T-cell (primary cell): ENCODE measurements at places on chromosomes 5 and 9. TPM values are rescaled to one million over a fixed set of nuclear protein-coding genes. Genes with fewer than 3 reads are reported as not detected.

- no peak overlapping the region for H3K27ac ChIP-seq
- H3K4me1 ChIP-seq: no peaks in the 10 kb centered on the region
- H3K36me3 ChIP-seq: peaks cover 56% of the 10 kb centered on the region
- DNase-seq: no peak
These were observed 95.5 kb downstream of the CAMSAP1 start for GRCh38 chr9:135811801-135812200.

GRCh38 chr5:10701567-10702039 lies 59.4 kb downstream of the DAP start:
- no peak overlapping the region for H3K27ac ChIP-seq
- peaks cover 2% of the 10 kb centered on the region for H3K36me3 ChIP-seq
- H3K27me3 ChIP-seq: no peaks in the 10 kb centered on the region
- peaks cover 23% of the 10 kb centered on the region for H3K4me1 ChIP-seq

The RNF208 gene
- 0.56 TPM for total RNA-seq

- H3K36me3 ChIP-seq: no peaks in the 10 kb centered on the region
- no peak overlapping the region for H3K4me3 ChIP-seq
- no peaks in the 10 kb centered on the region for H3K4me1 ChIP-seq
- DNase-seq: no peak
- no peak overlapping the region for H3K27ac ChIP-seq
These were observed 181.2 kb upstream of the ADRA1B start for GRCh38 chr5:159735036-159735435.

- H3K4me3 ChIP-seq: no peak overlapping the region
- DNase-seq: no peak
- H3K4me1 ChIP-seq: peaks cover 15% of the 10 kb centered on the region
These were observed 5.7 kb downstream of the TBCA start for GRCh38 chr5:77770293-77771005.
